ENCODE measurements at places on chromosomes 12 and 14.

GRCh38 chr12:82430541-82431145 is 72.3 kb downstream of the METTL25 start:
- DNase-seq: no peak

DNA sequence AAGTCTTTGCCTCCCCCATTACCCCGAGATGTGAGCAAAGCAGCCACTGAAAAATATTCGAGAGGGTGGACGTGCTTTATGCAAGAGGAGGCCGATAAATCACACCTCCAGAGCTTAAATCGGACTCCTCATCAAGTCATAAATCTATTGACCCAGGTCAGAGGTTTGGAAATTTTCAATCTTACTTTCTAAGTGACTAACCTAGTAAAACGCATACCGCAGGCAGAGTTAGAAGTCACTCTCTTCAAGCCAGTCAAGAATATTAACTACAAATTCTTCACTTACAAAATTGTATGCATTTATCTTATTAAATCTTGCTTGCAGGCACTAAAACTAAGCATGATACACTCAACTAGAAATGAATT is 34.9 kb downstream of the GPHB5 start:
- DNase-seq: no peak

GRCh38 chr14:90332271-90332584 is 487 bp upstream of the NRDE2 start:
- no peak for DNase-seq

DNA sequence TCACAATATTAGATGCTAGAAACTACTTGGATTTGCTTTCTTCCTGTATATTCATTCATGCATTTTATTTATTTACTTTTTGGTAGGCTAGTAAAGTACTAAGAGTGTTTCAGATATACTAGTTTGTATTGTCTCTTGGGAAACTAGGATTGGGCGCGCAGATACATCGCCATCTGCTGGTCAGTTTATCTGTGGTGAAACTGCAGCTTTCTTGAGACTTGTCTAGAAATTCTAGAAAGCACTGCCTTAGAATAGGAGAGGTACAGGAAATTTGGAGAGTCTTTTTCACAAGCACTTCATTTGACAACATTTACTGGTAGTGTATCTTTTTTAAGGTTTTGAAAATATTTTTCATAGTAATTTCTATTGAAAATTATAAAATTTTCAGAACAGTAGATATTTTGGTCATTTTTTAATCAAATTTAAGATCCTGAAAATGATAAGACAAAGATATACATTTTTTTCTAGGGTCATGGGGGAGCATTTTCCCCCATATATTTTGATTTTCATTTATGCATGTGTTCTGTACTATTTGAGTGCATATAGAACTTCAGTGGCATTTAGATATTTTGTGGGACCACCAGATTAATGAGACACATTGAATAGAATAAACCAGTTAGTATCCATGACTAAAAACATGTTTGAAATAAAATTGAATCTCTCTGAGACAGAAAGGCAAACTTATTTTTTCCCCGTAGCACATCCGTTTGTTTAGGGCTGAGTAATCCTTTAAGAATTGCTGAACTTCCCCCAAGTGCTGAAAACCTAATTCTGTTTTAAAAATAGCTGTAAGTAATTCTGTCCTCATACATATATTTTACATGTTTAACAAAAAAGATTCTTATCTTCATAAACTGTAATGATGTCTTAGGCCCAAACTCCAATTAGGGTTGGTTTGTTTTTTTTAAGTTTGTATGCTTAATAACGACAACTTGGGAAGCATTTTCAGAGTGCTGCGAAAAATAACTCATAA is 44.5 kb downstream of the SLC38A6 start:
- no peak for DNase-seq

DNA sequence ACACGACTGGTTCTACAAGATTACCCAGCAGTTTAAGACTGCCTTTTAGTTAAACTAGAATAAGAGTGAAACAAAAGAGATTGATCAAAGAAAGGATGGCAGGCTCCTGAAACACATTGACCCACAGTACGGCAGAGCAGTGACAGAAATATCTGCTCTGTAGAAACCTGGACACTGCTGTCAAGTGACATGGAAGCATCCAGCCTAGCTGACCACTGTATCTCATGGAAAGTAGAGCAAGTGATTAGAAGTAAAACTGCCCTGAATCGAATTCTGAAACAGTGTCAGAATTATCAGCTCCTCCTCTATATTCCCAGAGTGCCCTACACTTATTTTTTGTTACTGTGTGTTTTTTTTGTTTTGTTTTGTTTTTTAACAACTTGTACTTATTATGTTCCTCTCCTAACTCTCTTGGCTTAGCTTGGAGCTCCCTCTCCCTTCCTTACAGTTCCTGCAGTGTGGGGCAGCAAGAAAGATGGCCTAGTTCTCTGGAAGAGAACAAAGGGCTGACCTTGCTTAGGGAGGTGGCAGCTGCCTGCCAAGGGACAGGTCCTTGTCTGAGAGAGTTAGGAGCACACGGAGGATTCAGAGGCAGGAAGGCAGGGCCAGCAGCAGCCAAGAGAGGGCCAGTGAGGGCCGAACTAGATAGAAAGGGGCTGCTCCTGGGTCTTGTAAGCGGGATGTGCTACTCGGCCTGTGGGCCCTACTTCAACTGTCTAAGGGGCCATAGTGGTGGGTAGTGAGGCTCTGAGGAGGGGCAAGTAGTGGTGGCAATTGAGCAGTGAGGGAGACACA is 97.2 kb downstream of the PTPRR start:
- no peak for DNase-seq

DNA sequence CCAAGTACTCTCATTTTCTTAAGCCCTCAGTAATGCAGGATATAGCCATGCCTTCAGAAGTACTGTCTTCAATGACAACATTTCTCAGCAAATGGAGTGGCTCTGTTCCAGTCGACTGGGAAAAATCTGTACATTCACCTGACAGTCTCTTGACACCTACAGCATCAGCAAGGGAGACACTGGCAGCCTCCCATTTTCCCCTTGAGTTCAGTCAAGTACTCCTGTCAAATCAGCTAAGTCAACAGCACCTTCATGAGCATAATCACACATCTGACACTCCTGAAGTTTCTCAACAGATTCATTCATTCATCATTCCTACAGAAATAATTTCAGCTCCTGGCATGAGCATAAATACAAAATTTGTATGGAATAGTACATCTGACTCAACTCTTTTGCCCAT is 46.1 kb downstream of the INTS13 start:
- DNase-seq: no peak

GRCh38 chr14:104361921-104362681 is 217.5 kb upstream of the C14orf180 start:
- DNase-seq: no peak

DNA sequence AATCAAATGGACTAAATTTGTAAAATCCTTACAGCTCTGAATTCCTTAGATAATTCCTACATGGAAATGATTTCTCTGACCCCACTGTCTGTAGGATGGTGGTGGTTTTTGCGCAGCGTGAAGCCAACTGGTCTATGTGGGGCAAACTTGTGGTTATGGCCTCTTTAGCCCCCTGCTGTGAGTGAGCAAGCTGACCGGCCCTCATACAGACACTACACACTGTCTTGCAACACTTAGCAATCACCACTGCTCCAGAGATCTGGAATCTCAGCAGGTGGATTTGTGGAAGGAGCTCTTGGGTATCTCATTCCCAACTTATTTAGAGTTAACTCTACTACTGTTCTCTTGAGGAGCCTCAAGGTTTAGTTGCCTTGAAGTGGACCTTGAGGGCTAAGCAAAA is 70.2 kb downstream of the SCN8A start:
- no peak for DNase-seq

- no peak for DNase-seq
These were observed 293.7 kb upstream of the CLEC14A start for GRCh38 chr14:38549564-38549963.

- DNase-seq: peak; percentile 8
These were observed 78.7 kb downstream of the NEDD1 start for GRCh38 chr12:96985515-96986362.

GRCh38 chr12:124668602-124669001 is 101.2 kb upstream of the NCOR2 start:
- DNase-seq: no peak

- no peak for DNase-seq
These were observed 255.6 kb downstream of the NRXN3 start for GRCh38 chr14:78425782-78426181.

- DNase-seq: no peak
These were observed 724 bp upstream of the CS start for GRCh38 chr12:56300644-56301464.

- DNase-seq: peak; percentile 13
These were observed 325 bp upstream of the CLIP1 start for GRCh38 chr12:122422730-122423257.

GRCh38 chr12:46209914-46210872 is 58.6 kb downstream of the SLC38A1 start:
- DNase-seq: peak; percentile 49

- no peak for DNase-seq
These were observed 17.4 kb downstream of the EXD2 start for GRCh38 chr14:69208666-69209065.

Data from stimulated activated CD8-positive, alpha-beta memory T cell treated with anti-CD3 and anti-CD28 coated beads, Interleukin-12 subunit alpha, Interleukin-12 subunit beta, amount 100 ng/mL, for 4 hours (primary cell).